ENCODE measurements at places on chromosomes 13 and 19. TPM values are rescaled to one million over a fixed set of nuclear protein-coding genes. Genes with fewer than 3 reads are reported as not detected.

The SLITRK6 gene
- total RNA-seq, result 0.74 TPM

The NXNL1 gene
- not detected for total RNA-seq

The LSM14A gene
- 79.4 TPM for total RNA-seq

The SLC7A10 gene
- total RNA-seq, result 0.25 TPM

The RAVER1 gene
- total RNA-seq, result 4.9 TPM

The RYR1 gene
- 2.2 TPM for total RNA-seq

The ICAM4 gene
- total RNA-seq, result under 0.01 TPM

The SYT3 gene
- 22.9 TPM for total RNA-seq

The FXYD1 gene
- total RNA-seq, result 0.74 TPM

The ZNF793 gene
- 34.9 TPM for total RNA-seq

The NKPD1 gene
- 0.49 TPM for total RNA-seq

The KLHL1 gene
- total RNA-seq, result 69.3 TPM

The TUBA3C gene
- total RNA-seq, result not detected

The ZNF493 gene
- 86.5 TPM for total RNA-seq

The APC2 gene
- 193 TPM for total RNA-seq

The SIGLEC12 gene
- not detected for total RNA-seq

The PDX1 gene
- total RNA-seq, result not detected

The FXYD7 gene
- total RNA-seq, result 10.1 TPM

The PSG1 gene
- total RNA-seq, result not detected

The KLK6 gene
- 0.25 TPM for total RNA-seq

The URAD gene
- total RNA-seq, result not detected

The C1QTNF9 gene
- not detected for total RNA-seq

The RASAL3 gene
- total RNA-seq, result 0.25 TPM

The COL5A3 gene
- 1.7 TPM for total RNA-seq

The CEACAM4 gene
- total RNA-seq, result not detected

The CCDC70 gene
- not detected for total RNA-seq

The GAPDHS gene
- total RNA-seq, result not detected

The TPP2 gene
- 48.4 TPM for total RNA-seq

The PPAN gene
- total RNA-seq, result 14.3 TPM

The KRTDAP gene
- 0.49 TPM for total RNA-seq

The FREM2 gene
- total RNA-seq, result 2.5 TPM

The CYP4F3 gene
- total RNA-seq, result 0.25 TPM

The KLK11 gene
- total RNA-seq, result not detected

The YJEFN3 gene
- 3.0 TPM for total RNA-seq

The PLPPR3 gene
- total RNA-seq, result 72.0 TPM
